ENCODE measurements at places on chromosomes 11 and 22. TPM values are rescaled to one million over a fixed set of nuclear protein-coding genes. Genes with fewer than 3 reads are reported as not detected.

- no peak for DNase-seq
Observed at GRCh38 chr22:29331213-29331612, 15.7 kb upstream of the RASL10A start.

DNA sequence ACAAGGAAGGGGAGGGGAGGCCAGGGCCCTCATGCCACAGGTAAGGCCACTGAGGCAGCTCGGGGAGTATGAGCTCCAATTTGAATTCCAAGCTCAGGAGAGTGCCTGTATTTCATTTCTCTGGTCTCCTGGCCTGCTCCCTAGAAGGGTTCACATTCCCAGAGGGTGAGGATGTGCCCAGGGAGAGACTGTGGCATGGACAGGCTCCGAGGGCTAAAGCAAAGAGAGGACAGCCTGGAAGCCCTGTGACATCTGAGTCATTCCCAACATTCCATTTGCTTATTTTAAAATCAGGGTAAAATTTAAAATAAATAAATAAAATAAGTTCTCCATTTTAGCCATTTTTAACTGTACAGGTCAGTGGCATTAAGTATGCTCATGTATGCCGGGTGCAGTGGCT is 18.6 kb upstream of the FOLR1 start:
- DNase-seq = no peak

- DNase-seq = no peak
Observed at GRCh38 chr11:104064034-104064630, 27.7 kb downstream of the DDI1 start.

GRCh38 chr11:14026961-14027360 is 64.4 kb downstream of the SPON1 start:
- no peak for DNase-seq

GRCh38 chr11:102716527-102716926 is 8.2 kb downstream of the MMP8 start:
- DNase-seq = no peak

DNA sequence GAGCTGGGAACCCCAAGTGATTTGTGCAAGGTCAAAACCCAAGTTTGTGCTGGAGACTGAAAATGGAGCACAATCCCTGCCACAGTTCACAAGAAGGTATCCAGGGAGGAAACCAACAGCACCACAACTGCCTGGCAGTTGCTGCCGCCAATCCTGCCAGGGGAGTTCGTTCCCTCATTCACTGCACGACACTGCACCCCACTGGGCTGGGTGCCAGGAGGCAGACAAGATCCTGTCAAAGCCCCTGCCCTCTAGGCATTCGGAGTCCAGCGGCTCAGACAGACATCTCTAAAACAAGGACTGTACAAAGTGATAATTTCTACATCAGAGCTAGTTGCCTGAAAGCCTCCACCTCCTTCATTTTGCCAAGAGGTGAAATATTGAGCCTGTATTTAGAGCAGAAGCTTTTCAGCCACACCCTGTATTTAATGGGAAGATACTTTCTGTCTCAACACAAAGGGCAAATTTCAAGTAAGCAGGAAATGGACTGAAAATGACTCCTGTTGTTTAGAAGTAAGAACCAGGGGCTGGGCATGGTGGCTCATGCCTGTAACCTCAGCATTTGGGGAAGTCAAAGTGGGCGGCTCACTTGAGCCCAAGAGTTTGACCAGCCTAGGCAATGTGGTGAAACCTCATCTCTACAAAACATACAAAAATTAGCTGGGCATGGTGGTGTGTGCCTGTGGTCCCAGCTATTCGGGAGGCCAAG is 277.4 kb upstream of the NARS2 start:
- no peak for DNase-seq

GRCh38 chr11:64173616-64174355 is 7.9 kb upstream of the MACROD1 start:
- DNase-seq = no peak

DNA sequence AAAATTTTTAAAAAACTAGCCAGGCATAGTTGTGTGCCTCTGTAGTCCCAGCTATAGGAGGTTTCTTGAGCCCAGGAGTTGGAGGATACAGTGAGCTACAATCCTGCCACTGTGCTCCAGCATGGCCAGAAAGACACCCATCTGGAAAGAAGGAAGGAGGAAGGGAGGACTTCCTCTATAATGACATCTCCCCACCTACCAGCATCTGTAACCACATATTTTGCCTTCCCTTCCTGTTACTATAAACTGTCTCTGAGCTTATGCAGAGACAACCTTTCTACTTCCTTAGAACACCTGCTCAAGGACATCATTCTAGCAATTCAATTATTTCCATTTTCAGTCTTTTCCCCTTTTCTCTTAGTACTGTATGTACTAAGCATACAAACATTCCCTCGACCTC is 2.2 kb upstream of the NUP160 start:
- DNase-seq = no peak

GRCh38 chr11:2551131-2551530 is 106.3 kb downstream of the KCNQ1 start:
- DNase-seq = no peak

- peak; percentile 86 for DNase-seq
Observed at GRCh38 chr11:59560290-59560701, 49.0 kb downstream of the OR4D9 start.

- DNase-seq = no peak
Observed at GRCh38 chr22:36208914-36209313, 7.3 kb upstream of the APOL4 start.

- no peak for DNase-seq
Observed at GRCh38 chr11:5266609-5267008, 3.1 kb downstream of the HBE1 start.

DNA sequence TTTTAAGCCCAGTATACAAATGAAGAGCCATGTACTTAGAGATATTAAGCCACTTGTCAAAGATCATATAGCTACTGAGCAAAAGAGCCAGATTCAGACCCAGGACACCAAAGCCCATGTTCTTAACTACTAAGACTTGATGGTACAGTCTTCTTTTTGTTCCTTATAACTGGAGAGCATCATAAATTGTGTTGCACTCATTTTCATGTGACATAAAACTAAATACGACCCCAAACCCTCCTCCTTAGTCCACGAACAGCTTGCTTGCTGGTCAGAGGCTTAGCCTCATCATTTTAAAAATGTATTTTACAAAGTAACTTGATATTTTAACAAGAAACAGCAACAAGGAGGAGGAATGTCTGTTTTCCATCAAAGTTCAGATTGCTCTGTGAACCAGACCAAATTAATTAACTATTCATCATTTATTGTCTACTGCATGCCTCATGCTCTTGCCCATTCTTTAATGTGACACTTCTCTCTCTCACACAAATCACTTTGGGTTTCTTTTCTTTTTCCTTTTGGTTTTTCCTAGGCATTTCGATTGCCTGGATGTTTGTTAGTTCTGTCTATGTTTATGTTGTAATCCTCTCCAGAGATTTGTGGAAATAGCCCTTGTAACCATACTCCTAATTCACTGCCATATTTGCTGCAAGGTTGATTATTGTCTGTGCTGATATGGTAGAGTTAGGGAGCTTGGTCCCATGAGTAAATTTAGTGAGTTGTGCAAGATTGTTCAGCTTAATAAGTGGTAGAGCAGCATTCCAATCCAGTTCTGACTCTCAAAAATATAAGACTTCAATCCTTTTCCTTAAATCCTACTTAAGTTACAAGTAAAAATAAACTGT is 8.4 kb upstream of the ARHGAP20 start:
- DNase-seq = peak; percentile 68

- DNase-seq = no peak
Observed at GRCh38 chr11:83303316-83303715, 17.1 kb upstream of the CCDC90B start.

DNA sequence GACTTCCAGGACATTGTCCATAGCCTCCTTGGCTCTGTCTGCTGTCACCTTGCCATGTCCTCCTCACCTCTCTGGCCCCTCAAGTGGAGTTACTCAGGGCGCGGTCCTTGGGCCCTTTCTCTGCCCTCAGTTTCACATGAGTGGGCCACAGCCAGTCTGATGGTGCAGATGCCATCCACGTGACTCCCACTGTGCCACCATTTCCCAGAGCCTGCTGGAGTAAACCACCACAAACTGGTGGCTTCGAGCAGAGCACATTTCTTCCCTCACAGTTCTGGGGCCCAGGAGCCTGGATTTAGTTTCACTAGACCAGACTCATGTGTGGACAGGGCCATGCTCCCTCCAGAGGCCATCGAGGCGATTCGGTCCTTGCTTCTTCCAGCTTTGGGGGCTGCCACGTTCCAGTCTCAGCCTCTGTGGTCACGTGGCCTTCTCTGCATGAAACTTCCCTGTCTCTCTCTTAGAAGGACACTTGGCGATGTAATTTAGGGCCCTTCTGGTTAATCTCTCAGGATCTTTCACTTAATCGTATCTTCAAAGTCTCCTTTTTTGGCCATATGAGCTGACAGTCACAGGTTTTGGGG is 14.6 kb downstream of the SMARCB1 start:
- no peak for DNase-seq

DNA sequence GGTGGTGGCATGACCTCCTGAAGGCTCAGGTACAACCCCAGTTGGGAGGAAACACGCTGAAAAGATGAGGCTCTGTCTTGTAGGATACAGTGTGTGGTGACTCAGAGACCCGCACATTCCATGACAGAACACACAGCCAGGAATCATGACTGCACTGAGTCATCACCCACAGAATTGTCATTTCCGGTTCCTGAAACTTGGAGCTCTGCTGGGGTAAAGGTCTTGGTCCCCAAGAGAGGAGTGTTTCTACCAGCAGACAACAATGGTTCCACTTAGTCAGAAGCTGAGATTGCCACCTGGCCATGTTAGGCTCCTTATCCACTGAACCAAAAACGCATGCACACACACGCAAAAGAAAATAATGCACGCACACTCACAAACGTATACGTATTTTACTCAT is 31.5 kb upstream of the CYB5R3 start:
- peak; percentile 98 for DNase-seq

DNA sequence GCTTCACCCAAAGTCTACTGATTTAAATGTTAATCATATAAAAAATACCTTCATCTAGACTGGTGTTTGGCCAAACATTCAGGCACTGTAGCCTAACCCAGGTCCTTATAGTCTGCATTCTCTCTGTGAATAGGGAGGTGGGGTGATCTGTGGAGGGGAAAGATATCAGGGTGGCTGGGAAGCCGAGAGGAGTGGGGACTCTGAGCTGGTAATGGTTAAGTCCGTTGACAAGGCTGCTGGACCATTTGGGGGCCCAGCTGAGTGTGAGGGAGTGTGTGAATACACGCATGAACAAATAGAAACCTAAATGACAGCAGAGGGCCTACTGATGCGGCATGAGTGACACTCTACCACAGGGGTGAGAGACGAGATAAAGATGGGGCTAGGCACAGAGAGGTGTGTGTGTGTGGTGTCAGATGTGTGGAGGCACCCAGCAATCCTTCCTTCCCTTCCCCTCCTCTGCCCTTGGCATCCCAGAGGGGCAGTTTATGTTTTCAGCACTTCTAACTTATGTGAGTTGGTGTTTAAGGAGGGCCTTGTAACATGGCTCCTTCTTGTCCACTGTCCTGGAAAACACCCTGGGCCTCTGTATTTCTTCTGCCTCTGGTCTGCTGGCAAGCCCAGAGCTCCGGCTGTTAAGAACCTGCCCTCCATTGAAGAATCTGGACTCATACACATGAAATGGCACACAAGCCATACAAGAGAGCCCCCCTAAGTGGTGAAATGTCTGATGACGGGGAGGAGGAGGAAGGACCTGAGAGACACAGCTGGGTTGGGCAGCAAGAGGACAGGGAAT is 249.1 kb upstream of the TBCEL start:
- no peak for DNase-seq

DNA sequence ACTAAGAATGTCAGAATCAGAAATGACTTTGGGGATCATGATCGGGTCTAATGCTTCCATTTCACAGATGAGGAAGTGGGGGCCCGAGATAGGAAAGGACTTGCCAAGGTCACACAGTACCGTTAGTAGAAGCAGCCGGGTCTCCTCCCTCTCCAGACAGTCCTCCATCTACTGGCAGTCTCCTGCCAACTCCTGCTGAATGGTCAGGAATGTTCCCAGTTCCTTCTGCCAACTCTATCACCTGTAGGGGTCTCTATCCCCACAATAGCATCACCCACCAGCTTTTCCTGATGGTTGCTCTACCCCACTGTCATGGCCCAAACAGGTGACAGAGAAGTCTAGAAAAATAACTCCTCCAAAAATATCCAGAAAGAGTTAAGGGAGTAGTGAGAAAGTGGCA is 23.9 kb upstream of the CCDC86 start:
- DNase-seq = no peak

DNA sequence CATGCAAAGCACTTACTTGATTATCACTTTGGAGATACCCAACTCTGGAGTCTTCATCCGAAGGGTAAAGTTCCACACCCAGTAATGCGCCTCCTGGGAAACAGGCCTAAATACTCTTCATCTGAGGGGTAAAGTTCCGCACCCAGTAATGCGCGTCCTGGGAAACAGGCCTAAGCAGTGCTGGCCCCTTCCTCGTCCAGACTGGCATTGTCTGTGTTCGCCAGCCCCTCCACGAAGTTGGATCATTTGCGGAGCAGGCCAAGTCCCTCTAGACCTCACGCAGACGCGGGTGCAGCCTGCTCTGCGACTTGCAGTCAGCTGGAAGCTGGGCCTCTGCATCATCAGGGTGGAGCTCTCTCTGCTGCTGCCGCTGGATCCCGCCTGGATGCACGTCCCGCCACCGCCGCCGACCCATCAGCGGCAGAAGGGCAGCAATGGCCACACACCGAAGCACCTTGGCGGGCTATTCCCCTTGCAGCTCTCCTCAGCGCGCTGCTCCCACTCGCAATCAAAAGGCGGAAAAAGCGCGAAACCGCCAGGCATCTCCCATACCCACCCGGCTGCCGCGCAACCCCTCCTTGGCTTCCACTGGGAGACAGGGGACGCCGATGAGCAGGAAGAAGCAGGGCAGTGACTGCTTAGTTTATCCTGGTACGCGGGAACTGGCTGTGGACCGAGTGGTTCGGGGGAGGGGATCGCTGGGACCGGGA is 34.1 kb upstream of the GLYATL1 start:
- DNase-seq = peak; percentile 23

DNA sequence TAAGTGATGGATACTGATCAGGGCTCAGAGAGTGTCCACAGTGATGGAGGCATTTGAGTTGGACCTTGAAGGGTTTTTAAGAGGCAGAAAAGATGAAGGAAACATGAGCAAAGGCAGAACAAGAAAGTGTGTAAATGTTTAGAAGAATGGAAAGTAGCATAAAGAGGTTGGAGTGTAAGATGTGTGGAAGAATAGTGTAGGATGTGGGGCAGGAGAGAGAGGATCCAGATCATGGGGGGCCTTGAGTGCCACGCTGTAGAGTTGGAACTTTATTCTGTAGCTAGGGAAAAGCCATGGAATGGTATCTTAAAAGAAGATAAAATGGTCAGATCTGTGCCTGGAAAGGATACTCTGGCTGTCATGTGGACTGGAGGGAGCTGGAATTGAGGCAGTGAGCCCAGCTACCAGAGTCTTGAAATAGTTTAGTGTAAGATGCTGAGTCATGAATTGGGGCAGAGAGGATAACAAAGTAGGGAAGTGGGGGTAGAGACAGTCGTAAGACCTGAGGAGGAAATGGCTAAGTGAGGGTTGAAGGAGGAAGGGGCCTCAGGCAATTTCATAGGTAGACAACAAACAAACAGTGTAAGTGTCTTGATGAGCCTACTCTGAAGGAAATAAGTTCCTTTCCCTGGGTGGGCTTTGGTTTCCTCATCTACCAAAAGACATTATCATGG is 6.7 kb downstream of the KCNE3 start:
- DNase-seq = peak; percentile 28

The FOSL1 gene
- total RNA-seq = 2.6 TPM

The ABCC8 gene
- total RNA-seq = not detected

The CHST1 gene
- 2.4 TPM for total RNA-seq

The C1QTNF5 gene
- 0.90 TPM for total RNA-seq

The SMTNL1 gene
- total RNA-seq = not detected

The CHADL gene
- 1.6 TPM for total RNA-seq

The OR5A1 gene
- not detected for total RNA-seq

The GLYATL2 gene
- not detected for total RNA-seq

The TMEM121B gene
- total RNA-seq = not detected

The KCNQ1 gene
- total RNA-seq = 1.0 TPM

The SERHL2 gene
- total RNA-seq = 0.79 TPM

The EMID1 gene
- total RNA-seq = not detected

The CCDC157 gene
- total RNA-seq = 0.38 TPM
